Psoas muscle (tissue), 8 donors: ENCODE measurements at places on chromosomes 5 and 9. TPM values are rescaled to one million over a fixed set of nuclear protein-coding genes. Genes with fewer than 3 reads are reported as not detected.

Gene MARCHF11
- not detected for total RNA-seq

- H3K36me3 ChIP-seq: no peaks in the 10 kb centered on the region
- no peaks in the 10 kb centered on the region for H3K4me1 ChIP-seq
- no peak overlapping the region for H3K27ac ChIP-seq
- no peak for DNase-seq
- H3K4me3 ChIP-seq: no peak overlapping the region
Measured at GRCh38 chr9:78103971-78104433, 72.4 kb upstream of the GNAQ start.

DNA sequence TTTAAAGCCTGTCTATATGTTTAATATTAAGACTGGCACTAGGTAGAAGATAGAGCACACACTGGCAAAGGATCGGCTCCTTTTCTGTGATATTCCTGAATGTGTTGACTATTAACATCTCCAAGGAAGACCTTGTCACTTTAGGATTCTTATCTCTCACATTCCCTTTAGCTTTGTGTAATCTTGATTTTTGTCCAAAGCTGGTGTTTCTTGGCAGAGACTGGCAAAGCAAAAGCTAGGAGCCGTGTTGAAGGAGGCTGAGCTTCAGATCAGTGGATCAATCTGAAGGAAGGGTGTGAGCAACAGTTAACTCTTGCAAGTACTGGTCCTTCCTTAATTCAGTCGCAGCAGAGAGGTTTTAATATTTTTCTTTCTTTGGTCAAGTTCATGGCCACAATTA is 830.4 kb upstream of the ZNF608 start:
- H3K36me3 ChIP-seq: no peaks in the 10 kb centered on the region
- no peaks in the 10 kb centered on the region for H3K27me3 ChIP-seq
- H3K4me1 ChIP-seq: no peaks in the 10 kb centered on the region
- no peak overlapping the region for H3K27ac ChIP-seq
- DNase-seq: no peak
- no peak overlapping the region for H3K4me3 ChIP-seq

GRCh38 chr5:117551236-117551635 is 976.6 kb upstream of the SEMA6A start:
- no peaks in the 10 kb centered on the region for H3K4me1 ChIP-seq
- H3K27me3 ChIP-seq: no peaks in the 10 kb centered on the region
- no peaks in the 10 kb centered on the region for H3K36me3 ChIP-seq
- H3K27ac ChIP-seq: no peak overlapping the region
- DNase-seq: no peak
- H3K4me3 ChIP-seq: no peak overlapping the region

DNA sequence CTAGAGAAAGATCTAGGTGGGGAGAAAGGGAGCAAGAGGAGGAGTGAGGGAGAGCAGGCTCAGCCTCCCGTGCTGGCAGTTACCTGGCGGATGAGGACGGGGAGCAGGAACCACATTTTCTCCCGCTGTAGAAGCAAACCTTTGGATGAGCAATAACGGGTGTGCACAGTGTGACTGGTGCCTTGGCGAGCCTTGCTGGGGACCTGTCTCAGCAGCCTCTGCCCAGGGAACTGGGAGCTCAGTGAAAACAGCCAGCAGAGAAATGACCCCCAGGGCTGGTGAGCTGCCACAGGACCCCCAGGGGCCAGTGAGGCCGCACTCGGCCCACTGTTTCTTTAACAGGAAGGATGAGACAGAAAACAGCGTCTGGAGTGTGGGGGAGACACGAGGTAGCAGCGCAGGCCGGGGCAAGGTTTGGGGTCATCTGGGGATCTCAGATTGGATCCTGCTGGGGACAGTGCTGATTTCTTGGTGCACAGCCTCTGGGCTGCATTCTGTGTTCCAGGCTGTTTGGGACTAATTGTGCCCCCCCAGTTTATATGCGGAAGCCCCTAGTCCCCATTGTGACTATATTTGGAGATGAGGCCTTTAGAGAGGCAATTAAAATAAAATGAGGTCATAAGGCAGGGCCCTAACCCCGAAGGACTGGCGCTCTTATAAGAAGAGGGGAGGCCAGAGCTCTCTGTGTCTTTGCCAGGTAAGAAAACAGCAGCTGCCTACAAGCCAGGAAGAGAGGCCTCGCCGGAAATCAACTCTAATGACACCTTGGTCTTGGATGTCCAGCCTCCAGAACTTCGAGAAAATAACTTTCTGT is 118.8 kb upstream of the PHYKPL start:
- H3K4me3 ChIP-seq: no peak overlapping the region
- peaks cover 1% of the 10 kb centered on the region for H3K27me3 ChIP-seq
- no peak overlapping the region for H3K27ac ChIP-seq
- DNase-seq: peak; percentile 26
- no peaks in the 10 kb centered on the region for H3K4me1 ChIP-seq
